AG04450 (cell line): ENCODE measurements at places on chromosomes 5 and 9.
A peak's percentile ranks its signal among the peaks of the same experiment; 100 is the strongest.

GRCh38 chr5:137119321-137119720 is 379.8 kb downstream of the SPOCK1 start:
- no peak for DNase-seq

- DNase-seq, result peak; percentile 51
These were observed 50.9 kb upstream of the STARD4 start for GRCh38 chr5:111563031-111563822.

GRCh38 chr5:14357441-14357840 is 214.3 kb downstream of the TRIO start:
- no peak for DNase-seq

DNA sequence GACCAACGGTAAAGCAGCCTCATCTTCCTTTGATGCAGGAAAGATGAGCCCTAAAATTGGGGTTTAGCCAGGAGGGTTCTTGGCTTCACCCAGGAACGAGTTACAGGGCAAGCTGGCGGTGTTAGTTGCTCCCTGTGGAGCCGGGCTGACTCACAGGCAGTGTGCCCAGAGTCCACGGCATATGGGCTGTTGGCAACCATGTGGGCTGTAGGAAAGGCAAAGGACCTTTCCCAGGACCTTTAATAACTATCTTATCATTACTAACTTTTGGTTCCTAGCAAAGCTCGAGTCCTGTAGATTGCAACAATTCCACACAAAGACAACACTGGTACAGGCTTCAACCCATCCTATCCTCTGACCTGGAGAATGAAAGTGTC is 29.8 kb upstream of the CLPTM1L start:
- DNase-seq, result no peak

DNA sequence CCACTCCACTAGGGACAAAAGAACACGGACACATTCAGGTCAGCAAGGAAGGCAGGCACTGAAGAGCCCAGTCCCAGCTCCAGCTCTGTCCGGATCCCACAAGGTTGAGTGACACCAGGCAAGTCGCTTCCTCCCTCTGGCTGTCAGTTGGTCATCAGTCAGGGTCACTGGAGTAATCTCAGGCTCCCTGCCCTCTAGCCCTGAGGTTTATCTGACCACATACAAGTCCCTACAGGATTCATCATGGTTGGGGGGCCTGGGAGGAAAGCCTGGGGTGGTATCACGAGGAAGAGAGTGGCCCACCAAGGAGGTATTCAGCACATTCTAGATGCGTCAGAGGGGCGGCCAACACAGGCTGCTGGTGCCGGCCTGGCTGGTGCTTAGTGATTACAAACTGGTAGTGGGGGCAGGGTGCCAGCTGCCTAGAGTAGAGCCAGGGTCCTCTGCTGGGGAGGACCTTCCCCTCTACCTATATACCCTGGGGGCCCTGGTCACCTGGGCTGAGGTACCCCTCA is 81.5 kb downstream of the SHB start:
- no peak for DNase-seq

DNA sequence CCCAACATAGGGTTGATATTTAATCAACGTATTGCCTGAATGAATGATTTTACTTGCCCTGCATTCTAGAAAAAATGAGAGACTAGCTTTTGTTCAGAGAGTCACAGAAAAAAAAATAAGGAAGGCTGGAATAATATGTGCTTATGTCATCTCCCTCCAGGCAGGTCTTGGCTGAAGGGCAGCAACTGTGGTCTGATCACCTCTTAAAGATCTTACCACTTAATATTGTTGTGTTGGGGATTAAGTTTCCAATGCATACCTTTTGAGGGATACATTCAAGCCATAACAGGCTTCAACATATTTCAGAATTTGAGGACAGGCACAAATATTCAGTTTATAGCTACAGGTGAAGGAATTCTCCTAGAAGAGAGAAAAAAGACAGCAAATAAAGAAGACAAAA is 157.3 kb upstream of the S1PR3 start:
- DNase-seq, result no peak

- no peak for DNase-seq
These were observed 9.0 kb downstream of the FOXB2 start for GRCh38 chr9:77028478-77028877.

- DNase-seq, result no peak
These were observed 236.8 kb downstream of the ARHGEF28 start for GRCh38 chr5:73862796-73863195.

DNA sequence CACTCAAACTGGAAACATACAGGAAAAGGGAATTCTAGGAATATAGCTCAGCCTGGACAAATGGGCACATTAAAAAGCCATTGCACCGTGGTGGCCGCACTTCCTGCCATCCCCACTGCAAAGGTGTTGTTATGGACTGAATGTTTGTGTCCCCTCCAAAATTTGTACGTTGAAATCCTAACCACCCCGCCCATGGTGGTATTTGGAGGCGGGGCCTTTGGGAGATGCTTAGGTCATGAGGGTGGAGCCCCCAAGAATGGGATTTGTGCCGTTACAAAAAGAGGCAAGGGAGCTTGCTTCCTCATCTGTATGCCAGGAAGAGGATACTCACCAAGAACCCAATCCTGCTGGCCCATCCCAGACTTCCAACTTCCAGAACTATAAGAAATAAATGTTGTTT is 1.1 kb upstream of the CMBL start:
- DNase-seq, result no peak

DNA sequence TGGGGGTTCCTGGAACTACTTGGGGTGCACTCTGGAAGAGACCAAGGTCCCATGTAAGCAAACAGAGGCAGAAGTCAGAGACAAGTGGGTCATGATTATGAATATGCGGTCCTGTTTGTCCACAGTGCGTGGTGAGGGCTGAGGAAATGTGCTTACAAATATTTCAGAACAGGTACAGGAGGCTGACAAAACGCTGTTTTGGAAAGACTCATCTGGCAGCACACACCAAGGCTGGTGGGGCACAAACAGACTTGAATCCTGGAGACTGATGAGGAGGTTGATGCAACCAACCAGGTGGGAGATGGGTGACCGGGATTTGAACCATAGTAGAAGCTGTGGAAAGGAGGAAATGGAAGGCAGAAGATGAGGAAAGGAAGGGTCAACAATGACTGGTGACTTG is 83.8 kb downstream of the ADRB2 start:
- no peak for DNase-seq

- DNase-seq, result no peak
These were observed 33.7 kb downstream of the UBE2R2 start for GRCh38 chr9:33850677-33851076.

GRCh38 chr5:14156650-14157492 is 13.7 kb downstream of the TRIO start:
- peak; percentile 96 for DNase-seq

DNA sequence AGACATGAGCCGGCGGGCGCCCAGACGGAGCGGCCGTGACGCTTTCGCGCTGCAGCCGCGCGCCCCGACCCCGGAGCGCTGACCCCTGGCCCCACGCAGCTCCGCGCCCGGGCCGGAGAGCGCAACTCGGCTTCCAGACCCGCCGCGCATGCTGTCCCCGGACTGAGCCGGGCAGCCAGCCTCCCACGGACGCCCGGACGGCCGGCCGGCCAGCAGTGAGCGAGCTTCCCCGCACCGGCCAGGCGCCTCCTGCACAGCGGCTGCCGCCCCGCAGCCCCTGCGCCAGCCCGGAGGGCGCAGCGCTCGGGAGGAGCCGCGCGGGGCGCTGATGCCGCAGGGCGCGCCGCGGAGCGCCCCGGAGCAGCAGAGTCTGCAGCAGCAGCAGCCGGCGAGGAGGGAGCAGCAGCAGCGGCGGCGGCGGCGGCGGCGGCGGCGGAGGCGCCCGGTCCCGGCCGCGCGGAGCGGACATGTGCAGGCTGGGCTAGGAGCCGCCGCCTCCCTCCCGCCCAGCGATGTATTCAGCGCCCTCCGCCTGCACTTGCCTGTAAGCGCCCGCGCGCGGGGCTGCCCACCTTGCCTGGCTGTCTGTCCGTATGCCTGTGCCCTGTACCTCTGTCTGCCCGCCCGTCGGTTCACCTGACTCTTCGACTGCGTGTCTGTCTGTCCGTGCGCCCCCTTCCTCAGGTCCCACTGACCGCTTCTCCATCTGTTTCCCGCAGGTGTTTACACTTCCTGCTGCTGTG is 412 bp downstream of the FGF18 start:
- no peak for DNase-seq

GRCh38 chr9:17229945-17230560 is 95.2 kb downstream of the CNTLN start:
- DNase-seq, result no peak

- DNase-seq, result no peak
These were observed 13.9 kb upstream of the SGCD start for GRCh38 chr5:156312897-156313694.

DNA sequence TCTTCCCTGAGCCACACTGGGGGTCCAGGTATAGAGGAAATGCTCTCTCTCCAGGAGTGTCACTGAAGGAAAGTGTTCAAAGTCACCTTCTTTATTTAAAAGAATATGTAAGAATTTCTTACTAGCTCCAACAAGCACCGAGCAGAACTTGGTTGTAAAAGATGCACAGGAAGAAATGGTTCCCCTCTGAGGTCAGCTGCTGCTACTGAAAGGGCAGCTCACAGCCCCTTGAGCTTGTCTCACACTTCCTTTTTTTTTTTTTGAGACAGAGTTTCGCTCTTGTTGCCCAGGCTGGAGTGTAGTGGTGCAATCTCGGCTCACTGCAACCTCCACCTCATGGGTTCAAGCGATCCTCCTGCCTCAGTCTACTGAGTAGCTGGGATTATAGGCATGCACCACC is 77.2 kb downstream of the PRRT1B start:
- no peak for DNase-seq

- DNase-seq, result no peak
These were observed 111.3 kb upstream of the ABCA1 start for GRCh38 chr9:105039175-105039799.

GRCh38 chr9:99516657-99517049 is 294.6 kb downstream of the SEC61B start:
- DNase-seq, result no peak

- no peak for DNase-seq
These were observed 103.9 kb downstream of the ESM1 start for GRCh38 chr5:54881286-54882005.

DNA sequence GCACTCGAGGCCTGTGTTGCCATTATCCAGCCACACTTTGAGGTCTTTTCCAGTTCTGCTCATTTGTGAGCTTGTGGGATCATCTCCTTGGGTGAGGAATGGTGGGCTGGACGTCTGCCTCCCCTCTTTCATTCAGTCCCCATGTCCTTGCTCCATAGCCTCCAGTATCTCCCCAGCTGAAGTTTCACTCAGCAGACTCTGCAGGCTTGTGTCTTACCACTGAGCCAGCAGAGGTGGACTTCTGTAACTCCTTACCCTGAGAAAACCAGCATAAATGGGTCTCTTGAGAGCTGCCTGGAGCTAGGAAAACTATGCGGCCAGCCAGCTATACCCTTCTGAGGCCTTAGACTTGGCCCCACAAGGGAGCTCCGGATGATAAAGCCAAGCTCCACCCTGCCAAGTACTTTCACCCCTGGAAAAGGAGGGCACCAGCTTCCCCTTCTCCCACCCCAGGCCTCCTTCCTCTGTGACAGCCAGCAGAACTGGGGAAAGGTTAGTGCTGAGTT is 12.2 kb downstream of the IRF1 start:
- no peak for DNase-seq

DNA sequence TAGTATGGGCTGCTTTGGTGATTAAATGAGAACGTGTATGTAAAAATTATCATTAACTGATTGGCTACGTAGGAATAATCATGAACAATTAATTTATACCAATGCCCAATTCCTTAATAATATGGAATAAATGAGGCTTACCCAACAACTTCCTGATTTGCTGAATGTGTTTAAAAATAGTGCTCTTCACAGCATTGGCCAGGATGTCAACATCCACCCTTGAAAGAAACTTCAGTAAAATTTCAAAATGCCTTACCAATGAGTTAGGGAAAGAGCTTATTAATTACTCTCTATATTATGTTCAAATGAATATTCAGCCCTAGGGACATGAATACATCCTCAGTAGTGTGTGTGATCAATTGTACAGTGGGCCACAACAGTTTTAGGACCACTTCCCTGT is 401.4 kb downstream of the PSAT1 start:
- DNase-seq, result no peak

- no peak for DNase-seq
These were observed 121.0 kb upstream of the TLX3 start for GRCh38 chr5:171188016-171188415.

DNA sequence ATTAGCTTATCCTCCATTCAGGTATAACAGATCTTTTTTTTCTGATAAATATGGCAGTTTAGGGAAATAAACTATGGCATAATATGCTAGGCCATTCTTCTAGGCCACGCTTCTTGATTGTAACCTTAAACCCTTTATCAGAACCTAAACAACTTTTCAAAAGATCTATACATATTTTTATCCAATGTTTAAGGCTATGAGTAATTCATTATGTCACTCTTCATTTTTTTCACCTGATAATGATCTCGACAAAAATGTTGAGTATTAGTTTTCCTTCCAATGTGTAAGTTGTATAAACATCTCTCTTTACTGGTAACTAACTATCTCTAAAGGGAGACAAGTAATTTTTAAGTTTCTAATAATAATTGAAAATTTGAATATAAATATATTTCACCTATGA is 2.4 kb upstream of the PCDHB4 start:
- no peak for DNase-seq

- no peak for DNase-seq
These were observed 1.9 kb upstream of the DAP start for GRCh38 chr5:10762776-10763500.

- DNase-seq, result no peak
These were observed 2.8 kb upstream of the DUSP1 start for GRCh38 chr5:172773481-172774469.

DNA sequence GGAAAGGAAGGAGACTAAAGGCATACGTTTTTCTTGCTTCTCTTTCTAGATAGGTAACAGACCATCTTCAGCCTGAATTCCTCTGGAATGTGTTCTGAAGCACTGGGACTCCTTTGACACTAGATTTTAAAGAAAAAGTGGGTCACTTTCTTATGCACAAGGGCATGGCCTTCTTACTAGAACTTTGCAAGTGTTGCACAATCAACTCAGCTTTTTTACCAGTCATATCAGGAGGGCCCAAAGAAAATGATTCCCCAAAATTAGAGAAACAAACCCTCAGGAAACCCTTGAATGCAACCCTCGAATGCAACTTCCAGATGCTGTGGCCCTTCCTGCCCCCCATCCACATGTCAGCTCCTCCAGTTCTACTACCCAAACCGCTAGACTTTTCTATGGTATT is 93.9 kb downstream of the YTHDC2 start:
- no peak for DNase-seq

DNA sequence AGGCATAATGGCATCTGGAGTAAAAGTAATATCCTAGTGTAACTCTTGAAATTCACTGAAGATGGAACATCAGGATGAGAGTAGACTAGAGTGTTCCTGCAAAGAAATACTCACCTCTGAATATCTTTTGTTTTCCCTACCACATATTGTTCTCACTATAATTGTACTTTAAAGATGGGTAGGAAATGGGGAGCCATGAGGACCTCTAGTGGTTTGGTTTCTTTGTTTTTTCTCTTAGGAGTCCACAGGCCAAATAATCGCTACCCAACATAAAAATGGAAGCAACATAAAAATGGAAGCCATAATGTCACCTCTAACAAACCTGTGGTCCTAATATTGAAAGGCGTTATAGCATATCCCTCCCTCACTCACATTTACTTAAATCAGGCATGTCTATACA is 2375.8 kb downstream of the MAT2B start:
- no peak for DNase-seq
